Activated CD4-positive, alpha-beta memory T cell treated with anti-CD3 and anti-CD28 coated beads, Interleukin-2, amount 10 ng/mL, durations not matched to agents 7 days and 5 days (primary cell): ENCODE measurements at places on chromosomes 7 and 10.

DNA sequence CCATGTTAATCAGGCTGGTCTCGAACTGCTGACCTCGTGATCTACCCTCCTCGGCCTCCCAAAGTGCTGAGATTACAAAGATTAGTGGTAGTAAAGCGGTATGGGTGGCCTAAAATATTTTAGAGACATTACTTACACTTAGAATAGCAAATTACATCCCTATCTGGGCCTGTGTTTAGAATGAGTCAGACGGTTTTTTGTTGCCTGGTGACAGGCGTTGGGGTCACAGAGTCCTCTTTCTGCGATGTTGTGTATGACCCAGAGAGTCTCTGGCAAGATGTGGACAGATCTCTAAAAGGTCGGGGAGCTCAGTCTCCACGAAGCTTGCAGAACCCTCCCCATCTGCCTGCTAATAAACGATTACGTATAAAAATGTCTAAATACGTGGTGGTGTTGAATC, 39.6 kb upstream of the PRKCQ start:
- peaks cover 36% of the 10 kb centered on the region for H3K36me3 ChIP-seq
- peaks cover 44% of the 10 kb centered on the region for H3K4me1 ChIP-seq
- H3K27me3 ChIP-seq, result peaks cover 4% of the 10 kb centered on the region
- DNase-seq, result no peak
- no peak overlapping the region for H3K27ac ChIP-seq

- peaks cover 4% of the 10 kb centered on the region for H3K4me1 ChIP-seq
- no peak overlapping the region for H3K27ac ChIP-seq
- H3K36me3 ChIP-seq, result peaks cover 54% of the 10 kb centered on the region
- no peak for DNase-seq
Observed at GRCh38 chr10:13144814-13145213, 16.5 kb upstream of the MCM10 start.

- no peak overlapping the region for H3K4me3 ChIP-seq
- no peaks in the 10 kb centered on the region for H3K4me1 ChIP-seq
- H3K36me3 ChIP-seq, result no peaks in the 10 kb centered on the region
- peaks cover 9% of the 10 kb centered on the region for H3K27me3 ChIP-seq
Observed at GRCh38 chr7:90271753-90272152, 26.8 kb downstream of the CFAP69 start.

GRCh38 chr7:97204821-97205220, 87.3 kb downstream of the SDHAF3 start:
- H3K4me3 ChIP-seq, result no peak overlapping the region
- no peaks in the 10 kb centered on the region for H3K4me1 ChIP-seq
- H3K27ac ChIP-seq, result no peak overlapping the region

DNA sequence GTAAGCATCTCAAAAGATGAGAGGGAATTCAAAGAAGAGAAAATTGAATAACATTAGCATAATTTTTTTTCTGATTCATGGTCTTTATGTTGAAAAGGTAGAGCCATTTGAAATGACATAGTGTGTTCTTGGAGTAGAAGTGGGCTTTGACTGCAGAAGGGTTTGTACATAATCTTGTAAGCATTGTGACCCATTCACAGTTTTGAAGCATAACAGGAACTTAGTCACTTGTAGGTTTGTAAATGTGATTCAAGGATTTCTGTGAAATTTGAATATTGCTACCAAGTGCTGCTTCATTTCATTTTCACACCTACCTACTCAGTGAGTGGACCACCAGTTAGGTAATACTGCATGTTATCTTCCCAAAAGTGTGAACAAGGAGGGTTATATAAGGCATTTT, 68.6 kb downstream of the PON1 start:
- H3K27ac ChIP-seq, result no peak overlapping the region
- H3K4me1 ChIP-seq, result no peaks in the 10 kb centered on the region
- H3K36me3 ChIP-seq, result no peaks in the 10 kb centered on the region
- H3K27me3 ChIP-seq, result no peaks in the 10 kb centered on the region
